CD4-positive, alpha-beta T cell treated with Interferon alpha-2 for 1 hour (primary cell): ENCODE measurements at places on chromosomes 1 and 21.

DNA sequence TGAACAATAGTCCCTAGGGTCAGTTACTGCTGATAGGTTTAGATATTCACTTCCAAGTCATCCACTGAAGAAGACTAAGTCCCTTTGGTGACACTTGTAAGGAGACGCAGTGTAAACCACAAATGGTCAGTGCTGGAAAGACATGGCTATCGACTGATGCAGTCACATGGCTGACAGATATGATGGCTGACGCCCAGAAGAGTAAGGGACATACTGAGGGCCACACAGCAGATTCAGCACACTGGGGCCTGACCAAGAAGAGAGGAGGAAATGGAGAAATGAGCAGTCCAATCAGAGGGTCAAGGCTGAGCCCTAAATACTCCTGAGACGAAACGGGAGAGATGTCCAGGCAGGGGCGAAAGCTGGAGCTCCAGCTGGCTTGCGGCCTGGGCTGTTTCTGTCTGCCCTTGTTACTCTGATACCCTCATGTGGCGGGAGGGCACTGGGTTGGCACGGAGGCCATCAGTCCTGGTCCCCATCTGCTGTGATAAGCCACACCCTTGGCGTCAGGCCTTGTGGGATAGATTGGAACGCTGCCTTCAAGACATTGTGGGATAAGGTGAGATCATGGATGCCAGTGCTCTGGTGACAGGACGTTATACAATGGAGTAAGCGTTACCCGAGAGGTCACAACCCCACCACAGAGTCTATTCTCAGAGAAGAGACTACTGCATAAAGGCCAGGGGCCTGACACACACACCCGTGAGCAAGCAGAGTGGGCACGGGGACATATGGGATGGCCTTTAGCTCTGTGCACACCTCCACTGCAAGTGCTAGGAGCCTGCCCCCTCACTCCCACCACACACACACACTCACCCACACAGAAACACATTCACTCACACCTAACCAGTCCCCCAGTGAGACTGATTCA is 158.4 kb downstream of the TRABD2B start:
- no peak for DNase-seq

DNA sequence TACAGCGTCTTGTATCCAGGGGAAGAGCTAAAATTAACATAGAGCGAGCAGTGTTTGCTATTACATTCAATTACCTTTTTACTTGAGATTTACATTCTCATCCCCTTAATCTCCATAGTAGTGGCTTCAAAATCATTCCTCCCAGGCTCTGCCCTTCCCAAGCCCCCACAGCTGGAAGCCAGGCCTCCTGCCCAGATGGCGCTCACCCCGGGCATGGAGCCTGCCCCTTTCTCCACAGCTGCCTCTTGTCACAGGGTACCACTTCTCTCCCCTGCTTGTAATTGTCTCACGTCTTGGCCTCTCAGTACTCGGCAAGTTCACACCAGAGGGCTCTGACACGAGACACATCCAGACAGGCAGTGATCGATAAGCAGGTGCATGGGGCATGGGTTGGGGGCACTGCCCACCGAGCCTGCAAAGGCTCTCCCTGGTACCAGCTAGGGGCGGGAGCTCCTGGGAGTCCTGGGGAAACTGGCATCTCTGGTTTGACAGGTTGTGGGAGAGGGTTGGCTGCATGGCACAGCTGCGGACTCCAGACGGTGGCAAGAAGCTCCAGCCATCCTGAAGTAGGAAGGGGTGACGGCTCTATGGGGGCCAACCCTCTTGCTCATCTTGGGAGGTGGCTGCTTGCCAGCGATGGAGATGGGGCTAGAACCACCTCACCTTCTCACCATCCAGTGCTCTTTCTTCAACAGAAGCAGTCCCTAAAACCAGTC is 20.1 kb downstream of the CASZ1 start:
- DNase-seq = no peak

- no peak for DNase-seq
These were observed 43.1 kb downstream of the CASZ1 start for GRCh38 chr1:10753299-10753698.

GRCh38 chr1:231841616-231842344 is 215.2 kb downstream of the DISC1 start:
- DNase-seq = no peak

- DNase-seq = no peak
These were observed 107.7 kb upstream of the TMPRSS2 start for GRCh38 chr21:41615613-41616012.

GRCh38 chr1:196651637-196652215 is at the start of gene CFH:
Gene CFH (plus strand): TSS chr1:196652043. CDS start chr1:196652118, 75 bp downstream.
- peak; percentile 47 for DNase-seq

DNA sequence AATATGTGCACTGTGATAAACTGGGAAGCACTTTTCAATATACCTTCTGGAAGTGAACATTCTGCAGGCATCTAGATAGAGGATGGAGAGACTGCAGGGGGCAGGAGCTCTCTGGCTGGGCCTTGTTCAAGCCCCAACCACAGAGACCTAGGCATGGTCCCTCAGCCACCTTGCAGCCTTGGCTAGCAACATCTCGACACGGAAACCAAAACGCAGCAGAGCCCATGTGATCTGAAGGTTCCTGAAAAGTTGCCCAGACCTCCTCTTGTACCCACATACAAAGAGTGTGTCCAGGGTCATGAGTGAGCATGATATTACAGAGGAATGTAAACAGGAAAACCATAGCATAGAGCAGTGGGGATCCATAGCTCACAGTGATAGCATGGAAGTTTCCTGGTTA is 33.1 kb upstream of the SAMD11 start:
- no peak for DNase-seq

DNA sequence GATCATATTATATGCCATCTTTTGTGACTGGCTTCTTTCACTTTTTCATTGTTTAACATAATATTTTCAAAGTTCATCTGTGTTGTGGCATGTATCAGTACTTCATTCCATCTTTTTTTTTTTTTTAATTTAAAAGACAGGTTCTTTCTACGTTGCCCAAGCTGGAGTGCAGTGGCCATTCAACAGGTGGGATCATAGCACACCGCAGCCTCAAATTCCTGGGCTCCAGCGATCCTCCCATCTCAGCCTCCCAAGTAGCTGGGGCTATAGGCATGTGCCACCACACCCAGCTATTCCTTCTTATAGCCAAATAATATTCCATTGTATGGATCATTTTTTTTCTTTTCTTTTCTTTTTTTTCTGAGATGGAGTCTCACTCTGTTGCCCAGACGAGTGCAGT is 34.6 kb upstream of the ZNF281 start:
- DNase-seq = no peak

DNA sequence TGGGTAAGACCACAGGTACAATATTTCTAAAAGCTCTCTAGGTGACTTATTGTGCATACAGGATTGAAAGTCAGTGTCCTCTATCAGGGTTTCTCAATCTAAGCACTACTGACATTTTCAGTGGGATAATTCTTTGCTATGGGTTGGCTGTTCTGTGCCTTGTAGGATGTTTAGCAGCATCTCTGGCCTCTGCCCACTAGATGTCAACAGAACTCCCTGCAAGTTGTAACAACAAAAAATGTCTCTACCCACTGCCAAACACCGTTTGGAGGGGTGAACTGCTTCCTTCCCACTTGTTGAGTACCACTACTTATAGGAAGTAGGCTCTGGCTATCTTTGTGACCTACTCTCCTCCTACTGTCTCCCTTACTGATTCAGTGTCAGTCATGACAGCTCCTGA is 90.1 kb upstream of the ZRANB2 start:
- DNase-seq = no peak

GRCh38 chr1:154793685-154794084 is 76.4 kb downstream of the KCNN3 start:
- DNase-seq = no peak

- no peak for DNase-seq
These were observed 720.7 kb upstream of the CXADR start for GRCh38 chr21:16792101-16792500.

- DNase-seq = no peak
These were observed 1.1 kb downstream of the BATF3 start for GRCh38 chr1:212698467-212699103.

- no peak for DNase-seq
These were observed 130.6 kb downstream of the PLPP3 start for GRCh38 chr1:56448529-56449300.

DNA sequence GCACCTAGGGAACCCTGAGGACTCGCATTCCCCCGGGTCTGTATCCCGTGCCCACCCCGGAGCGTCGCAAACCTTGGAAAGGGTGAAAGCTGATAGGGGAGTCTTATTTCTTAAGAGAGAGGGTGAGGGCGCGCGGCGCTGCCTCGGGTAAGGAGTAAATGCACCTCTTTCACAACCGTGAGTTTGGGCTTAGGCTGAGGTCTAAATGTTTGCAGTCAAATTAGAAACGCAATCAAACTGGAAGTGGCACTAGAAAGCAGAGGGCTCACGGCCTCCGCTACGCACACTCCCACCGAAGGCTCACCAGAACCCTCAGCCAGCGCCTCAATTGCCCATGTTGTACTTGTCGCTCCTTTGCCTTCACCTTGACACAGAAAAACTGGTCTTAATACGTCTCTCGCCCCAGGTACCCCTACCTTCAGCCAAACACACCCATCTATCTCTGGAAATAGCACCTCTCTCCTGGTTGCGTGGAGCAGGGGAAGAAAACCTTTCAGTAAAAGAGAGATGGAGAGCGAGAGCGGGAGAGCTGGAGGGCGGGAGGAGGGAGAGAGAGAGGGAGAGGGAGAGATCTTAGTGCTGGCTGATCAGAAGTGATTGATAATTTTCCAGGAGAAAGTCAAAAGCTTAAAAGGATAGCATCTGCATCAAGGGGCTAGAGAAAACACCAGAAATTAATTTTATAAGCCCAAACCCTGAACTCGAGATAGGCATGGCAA is 1.7 kb upstream of the HLX start:
- no peak for DNase-seq

GRCh38 chr1:156684227-156684782 is 7.1 kb upstream of the NES start:
- DNase-seq = peak; percentile 29

GRCh38 chr1:6220236-6220635 is 14.3 kb downstream of the RNF207 start:
- no peak for DNase-seq

DNA sequence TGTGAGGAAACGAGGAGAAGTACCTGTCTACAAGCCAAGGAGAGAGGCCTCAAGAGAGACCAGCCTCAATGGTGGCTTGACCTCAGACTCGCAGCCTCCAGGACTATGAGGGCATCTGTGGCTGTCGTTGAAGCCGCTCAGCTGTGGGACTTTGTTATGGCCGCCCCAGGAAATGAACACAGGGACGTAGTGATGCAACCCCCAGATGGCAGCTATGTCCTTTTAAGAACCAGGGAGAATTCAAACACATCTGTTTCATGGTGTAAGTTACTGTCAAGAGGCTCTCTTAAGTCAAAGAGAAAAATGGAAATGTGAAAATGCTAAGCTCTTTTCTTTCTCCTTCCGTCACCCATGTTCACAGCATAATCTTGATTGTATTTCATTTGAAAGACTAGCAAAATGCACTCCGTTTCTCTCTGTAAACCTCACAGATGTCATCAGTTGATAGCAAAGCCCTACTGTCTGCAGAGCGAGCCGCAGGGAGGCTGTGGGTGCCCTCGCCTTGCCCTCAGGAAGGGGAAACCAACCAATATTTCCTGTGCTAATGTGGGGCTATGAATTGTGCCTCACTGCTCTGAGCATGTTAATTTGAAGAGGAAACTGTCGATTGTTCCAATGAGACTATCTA is 21.3 kb downstream of the UBASH3A start:
- DNase-seq = peak; percentile 70

- no peak for DNase-seq
These were observed 807.1 kb upstream of the PRMT6 start for GRCh38 chr1:106249365-106249764.

GRCh38 chr1:167165948-167166689 is 54.6 kb upstream of the POU2F1 start:
- no peak for DNase-seq

DNA sequence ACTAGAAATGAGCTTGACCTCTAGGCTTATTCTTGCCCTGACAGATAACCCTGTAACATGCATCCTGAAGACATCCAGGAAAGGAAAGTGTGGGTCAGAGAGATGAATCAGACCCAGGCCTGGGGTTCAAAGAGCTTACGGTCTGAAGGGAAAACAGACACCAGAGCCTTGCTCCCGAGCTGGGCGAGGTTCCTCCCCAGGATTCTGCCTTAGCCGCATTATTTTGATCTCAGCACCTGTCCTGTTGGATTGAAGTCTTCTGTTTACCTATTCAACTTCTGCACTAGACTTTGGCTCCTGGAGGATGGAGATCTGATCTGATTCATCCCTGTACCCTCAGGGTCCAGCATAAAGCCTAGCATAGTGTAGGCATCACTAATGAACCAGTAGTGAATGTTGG is 1.9 kb downstream of the CYP4B1 start:
- DNase-seq = no peak

- no peak for DNase-seq
These were observed 240.2 kb upstream of the LYPLAL1 start for GRCh38 chr1:218933513-218933912.

- no peak for DNase-seq
These were observed 321.0 kb downstream of the TM2D1 start for GRCh38 chr1:61403679-61404596.

- no peak for DNase-seq
These were observed 658.9 kb downstream of the NPHP4 start for GRCh38 chr1:5333291-5333690.

- DNase-seq = no peak
These were observed 31.6 kb downstream of the CDK18 start for GRCh38 chr1:205535866-205536758.

DNA sequence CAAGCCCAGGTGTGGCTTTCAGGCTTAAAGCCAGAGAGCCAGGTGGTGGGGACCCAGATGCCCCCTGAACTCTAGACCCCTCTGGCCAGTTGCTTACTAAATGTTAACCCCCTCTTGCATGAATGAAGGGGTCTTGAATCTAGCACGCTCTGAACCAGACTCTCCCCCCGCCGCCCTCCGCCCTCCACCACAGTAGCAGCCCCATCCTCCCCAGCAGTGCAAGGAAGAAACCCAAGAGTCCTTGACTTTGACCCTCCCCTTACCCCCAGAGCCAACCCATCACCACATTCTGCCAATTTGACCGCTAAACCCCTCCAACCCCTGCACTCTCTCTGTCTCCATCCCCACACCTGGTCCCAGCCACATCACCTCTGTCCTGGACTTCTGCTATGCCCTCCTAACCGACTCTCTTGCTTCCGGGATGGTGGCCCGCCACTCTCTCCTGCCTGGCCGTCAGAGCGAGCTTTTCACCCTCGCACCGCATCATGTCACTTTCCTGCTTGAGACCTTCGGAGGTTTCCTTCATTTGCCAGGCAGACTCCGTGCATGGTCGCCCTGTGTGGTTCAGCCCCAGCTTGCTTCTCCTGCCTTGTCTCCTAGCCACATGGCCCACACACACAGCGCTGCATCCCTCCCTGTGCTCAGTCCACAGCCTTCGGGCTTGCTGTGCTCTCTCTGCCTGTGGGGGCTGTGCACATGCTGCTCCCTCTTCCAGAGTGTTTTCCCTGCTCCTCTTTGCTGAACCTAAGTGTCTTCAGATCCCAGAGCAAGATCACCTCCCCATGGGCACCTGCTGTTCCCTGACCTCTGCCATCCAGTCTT is 113.4 kb downstream of the HUNK start:
- DNase-seq = no peak

DNA sequence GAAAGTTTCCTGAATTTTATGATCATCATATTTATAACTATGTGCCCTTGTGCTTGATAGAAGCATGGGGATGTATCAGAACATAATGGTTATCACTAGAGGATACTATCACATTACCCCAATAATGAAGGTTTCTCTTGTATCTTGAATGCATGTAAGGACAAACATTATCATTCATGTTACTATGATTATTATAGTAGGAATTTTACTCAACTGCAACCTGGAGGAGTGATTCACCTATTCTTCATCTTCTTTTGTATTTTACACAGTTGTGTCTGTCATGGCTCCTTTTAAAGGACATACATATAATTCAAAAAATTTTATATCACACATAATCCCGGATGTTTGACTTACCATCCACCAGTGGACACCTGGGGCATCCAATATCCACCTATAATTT is 143.8 kb upstream of the TMPRSS15 start:
- DNase-seq = no peak
